Fibroblast of skin of left biceps (primary cell): ENCODE measurements at places on chromosomes 5 and 9.
A peak's percentile ranks its signal among the peaks of the same experiment; 100 is the strongest.

DNA sequence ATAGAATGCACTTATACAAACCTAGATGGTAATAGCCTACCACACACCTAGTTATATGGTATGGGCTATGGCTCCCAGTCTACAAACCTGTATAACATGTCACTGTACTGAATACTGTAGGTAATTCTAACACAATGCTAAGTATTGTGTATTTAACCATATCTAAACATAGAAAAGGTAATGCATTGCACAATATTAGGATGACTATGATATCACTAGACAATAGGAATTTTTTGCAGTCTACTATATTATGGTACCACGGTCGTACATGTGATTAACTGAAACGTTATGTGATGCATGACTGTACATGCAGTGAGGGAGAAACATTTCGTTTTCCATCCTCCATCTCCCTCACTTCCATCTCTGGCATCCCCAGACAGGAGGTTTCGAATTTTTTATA, 130.5 kb downstream of the ELAVL2 start:
- no peak for DNase-seq

DNA sequence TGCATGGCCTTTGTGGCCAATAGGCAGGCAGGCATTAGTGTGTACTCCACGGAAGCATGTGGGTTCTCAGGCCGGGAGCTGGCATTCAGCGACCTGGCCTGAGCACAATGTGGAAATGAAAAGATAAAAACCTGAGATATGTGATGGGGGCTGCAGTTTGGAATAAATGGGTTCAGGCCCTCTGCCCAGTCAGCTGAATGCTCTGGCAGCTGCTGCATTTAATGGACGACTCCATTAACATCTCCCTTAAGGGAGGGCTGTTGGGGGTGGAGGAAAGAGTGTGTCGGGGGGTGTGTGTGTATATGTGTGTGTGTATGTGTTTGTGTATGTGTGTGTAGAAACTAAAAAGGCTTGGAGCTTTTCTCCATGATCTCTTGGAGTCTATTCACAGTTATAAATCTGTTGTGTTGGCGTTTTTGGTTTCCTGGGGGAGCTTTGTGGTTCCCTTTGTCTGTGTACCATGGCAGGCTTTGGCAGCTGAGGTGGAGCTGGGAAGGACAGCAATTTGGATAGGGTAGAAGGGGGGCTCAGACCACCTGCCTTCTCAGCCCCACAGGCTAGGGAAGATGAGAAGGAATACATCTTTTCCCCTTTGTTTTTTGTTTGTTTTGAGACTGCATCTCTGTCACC, 27.3 kb upstream of the HSPA9 start:
- DNase-seq, result no peak

DNA sequence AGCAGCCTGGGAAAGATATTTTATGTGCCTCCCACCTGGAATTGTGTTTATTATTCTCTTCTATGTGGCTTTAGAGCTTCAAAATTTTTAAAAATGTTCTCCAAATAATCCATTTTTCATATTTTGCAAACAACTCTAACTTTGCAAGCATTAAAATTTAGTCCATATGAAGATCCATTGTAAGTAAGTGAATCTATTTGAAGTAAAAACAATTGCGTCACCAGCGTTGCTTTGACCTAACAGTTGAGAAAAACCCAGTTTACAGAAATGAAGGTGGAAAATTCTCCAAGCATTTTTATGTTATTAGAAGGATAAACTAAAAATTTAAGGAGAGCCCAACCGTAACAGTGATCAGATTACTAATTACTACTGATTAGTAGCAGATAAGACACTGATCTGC, 38.9 kb upstream of the TLX3 start:
- DNase-seq, result no peak

GRCh38 chr9:37715991-37716505, 37.6 kb upstream of the TRMT10B start:
- DNase-seq, result no peak

DNA sequence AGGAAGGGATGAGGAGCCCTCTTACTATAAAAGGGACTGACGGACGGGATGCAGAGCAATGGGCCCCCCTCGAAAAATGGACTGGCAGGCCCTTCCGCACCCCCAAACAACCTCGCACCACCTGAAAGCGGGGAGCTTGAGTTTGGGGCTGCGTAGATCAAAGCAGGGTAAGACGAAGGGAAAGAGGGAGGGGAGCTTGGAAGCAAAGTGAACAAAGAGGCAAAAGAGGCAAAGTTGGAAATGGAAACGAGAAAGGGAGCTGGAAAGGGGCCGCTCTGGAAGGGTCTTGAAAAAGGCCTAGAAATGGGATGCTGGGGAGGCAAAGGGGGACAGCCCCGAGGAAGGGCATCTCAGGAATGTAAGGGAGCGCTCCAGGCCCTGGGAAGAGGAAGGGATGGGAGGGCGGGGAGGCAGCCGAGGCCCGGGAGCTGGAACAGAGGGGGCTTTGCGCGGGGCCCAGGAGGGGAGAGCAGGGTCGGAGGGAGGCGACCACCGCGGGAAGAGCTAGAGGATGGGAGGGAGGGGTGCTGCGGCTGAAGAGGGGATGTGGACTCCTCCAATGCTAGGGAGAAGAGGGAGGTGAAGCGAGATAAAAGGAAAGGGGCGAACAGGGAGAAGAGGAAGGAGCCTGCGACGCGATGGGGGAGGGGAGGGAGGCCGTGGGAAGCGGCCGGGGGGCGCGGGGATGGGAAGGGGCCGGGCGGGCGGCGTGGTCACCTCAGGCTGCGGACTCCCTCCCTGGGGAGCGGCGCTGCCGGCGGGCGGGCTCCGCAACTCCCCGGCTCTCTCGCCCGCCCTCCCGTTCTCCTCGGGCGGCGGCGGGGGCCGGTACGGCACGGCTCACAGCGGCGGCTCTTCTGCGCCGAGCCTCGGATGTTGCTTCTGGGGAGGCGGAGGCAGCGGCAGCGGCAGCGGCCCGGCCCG, 577 bp downstream of the RNF145 start:
- no peak for DNase-seq

- no peak for DNase-seq
Measured at GRCh38 chr5:98569288-98569687, 204.2 kb upstream of the RGMB start.

- DNase-seq, result peak; percentile 60
Measured at GRCh38 chr9:81789721-81790120, 100.4 kb upstream of the TLE1 start.

- no peak for DNase-seq
Measured at GRCh38 chr9:93613791-93614190, 37.4 kb downstream of the PHF2 start.

GRCh38 chr5:107674655-107675054, 3.9 kb upstream of the EFNA5 start:
- no peak for DNase-seq

DNA sequence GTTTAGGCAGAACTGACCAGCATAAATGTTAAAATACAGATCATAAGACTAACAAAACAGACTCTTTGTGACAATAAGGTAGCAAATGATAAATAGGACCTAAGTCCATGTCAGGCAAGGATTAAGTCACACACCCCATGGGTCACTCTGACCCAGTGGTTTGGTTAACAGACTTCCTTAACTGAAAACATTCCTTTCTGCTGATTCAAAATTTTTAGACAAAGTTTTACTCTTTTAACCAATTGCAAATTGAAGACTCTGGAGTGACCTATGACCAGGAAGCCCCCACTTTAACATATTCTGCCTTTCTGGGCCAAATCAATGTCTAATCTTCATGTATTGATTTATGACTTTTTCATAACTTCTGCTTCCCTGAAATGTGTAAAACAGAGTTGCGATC, 4.9 kb upstream of the NXNL2 start:
- no peak for DNase-seq

- DNase-seq, result no peak
Measured at GRCh38 chr5:146103594-146103993, 1.8 kb downstream of the PLAC8L1 start.

DNA sequence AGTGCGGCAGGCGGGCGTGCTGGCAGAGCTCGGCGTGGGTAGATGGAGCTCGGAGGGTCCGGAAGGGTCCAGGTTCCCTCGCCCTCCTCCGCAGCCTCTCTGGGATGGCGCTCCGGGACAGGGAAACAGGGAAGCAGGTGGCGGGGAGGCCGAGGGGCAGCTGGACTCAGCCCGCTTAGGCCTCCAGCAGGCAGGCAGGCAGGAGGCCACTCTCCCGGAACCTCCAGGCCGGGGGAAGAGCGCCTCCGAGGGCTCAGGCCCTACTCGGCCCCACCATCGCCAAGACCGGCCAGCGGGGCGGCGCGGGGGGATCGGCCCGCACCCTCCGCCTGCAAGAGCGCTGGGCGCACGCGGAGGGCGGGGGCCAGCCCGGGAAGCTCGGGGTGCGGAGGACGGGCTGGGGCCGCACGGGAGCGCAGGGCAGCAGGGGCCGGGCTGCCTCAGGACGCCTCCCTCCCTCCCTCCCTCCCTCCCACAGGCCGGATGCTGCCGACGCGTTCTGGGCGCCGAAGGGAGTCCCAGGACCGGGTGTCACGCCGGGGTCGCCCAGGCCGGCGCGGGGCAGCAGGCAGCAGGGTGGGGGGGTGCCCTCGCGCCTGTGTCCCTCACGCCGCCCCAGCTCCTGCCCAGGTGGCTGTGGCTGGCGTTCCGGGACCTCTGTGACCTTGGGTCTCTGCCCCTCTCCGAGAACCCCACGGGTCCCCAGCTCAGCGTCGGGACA, 977 bp downstream of the MGAT4B start:
- no peak for DNase-seq

DNA sequence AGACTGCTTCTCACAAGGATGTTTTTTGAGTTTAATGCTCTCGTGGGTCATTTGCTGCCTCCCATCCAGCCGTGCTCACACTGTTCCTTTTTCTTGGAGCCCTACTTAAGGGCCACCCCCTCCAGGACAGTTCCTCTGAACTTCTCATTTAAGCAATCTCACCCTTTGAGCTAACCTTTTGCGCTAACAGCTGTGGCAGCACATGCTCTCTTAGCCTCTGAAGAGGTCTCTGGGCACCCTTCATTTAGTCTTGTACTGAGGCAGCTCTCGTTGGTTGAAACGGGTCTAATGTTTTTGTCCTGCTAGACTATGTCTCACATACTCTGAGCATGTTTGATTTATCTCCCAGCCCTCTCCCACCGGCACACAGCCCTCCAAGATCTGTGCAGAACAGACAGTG, 11.8 kb downstream of the ALDH1B1 start:
- DNase-seq, result no peak

GRCh38 chr5:94374336-94374735, 244.1 kb downstream of the KIAA0825 start:
- no peak for DNase-seq

DNA sequence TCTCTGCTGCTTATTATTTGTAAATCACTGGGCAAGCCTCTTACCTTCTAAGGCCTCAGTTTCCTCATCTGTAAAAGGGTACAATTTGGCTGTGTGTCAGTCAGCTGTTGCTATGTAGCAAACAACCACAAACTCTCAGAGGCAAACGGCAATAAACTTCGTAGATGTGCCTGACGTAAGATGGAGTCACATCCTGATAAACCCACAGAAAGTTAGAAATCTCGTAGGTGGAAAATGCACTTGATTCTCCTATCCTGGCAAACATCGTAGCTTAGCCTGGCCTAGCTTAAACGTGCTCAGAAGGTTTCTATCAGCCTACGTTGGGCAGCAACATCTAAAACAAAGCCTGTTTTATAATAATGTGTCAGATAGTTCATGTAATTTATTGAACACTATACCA, 35.0 kb upstream of the UNC5A start:
- DNase-seq, result no peak

GRCh38 chr5:72507231-72507906, at the start of gene ZNF366:
ZNF366 (minus strand) TSS chr5:72507410; CDS start chr5:72461496, 45,914 bp downstream.
- no peak for DNase-seq

GRCh38 chr9:77872177-77872576, 159.4 kb downstream of the GNAQ start:
- no peak for DNase-seq

GRCh38 chr9:105713260-105714019, 19.1 kb downstream of the TMEM38B start:
- no peak for DNase-seq

GRCh38 chr5:57176350-57176857, 2.5 kb downstream of the GPBP1 start:
- DNase-seq, result peak; percentile 15

DNA sequence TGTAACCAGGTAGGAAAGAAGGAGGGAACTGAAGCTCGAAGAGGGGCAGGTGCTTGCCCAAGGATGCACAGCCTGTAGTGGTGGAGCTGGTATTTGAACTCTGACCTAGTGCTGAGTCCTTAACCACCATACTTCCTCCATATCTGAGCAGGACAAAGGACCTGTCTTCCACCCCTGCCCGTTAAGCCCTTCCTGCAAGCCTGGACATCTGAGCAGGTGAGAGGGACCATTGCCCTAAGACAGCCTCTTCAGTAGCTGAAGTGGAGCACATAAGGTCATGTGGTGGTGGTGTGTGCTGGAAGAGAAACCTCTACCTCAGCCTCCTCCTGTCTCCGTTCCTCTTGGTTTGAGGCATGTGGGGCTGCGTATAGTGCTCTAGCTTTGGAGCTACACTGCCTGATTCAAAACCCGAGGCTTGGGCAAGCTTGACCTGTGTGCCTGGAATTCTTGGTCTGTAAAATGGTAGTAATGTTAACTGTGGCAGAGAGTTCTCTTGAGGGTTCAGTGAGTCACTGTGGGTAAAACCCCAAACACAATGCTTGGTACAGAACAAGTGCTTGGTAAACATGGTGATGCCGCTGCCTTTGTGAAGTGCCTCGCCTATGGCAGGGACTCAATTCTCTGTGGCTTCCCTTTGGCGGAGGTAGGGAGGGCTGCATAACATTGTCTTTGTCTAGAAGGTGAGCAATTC, 7.4 kb downstream of the GALNT10 start:
- no peak for DNase-seq

DNA sequence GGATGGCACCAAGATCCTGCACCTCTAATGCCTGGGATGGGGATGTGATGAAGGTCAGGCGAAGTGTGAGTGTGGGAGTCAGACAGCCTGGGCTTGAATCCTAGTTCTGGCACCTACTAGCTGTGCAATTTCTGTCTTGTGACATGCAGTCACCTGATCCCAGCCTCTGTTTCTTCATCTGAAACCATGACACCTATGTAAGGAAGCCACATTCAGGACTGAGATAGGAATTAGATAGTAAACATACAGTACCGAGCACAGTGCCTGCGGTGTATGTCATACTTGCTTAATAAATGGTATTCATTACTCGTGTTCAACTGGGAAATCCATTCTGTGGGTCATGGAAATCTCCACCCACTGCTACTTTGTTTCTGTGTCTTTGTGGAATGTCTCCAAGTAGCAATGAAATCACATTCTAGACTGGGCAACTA, 140.6 kb upstream of the STC2 start:
- DNase-seq, result no peak

DNA sequence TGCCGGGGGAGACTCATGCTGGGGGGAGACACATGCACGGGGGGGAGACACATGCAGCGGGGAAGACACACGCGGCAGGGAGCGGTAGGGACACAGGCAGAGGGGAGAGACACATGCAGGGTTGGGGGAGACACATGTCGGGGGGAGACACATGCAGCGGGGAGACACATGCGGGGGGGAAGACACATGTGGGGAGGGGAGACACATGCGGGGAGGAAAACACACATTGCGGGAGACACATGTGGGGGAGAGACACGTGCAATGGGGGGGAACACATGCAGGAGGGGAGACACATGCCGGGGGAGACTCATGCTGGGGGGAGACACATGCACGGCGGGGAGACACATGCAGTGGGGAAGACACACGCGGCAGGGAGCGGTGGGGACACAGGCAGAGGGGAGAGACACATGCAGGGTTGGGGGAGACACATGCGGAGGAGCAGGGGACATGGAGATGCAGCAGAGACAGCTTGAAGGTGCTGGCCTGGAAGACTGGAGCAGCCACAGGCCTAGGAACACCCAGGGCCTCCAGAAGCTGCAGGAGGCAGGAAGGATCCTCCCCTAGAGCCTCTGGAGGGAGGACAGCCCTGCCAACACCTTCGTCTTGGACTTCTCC, 20.3 kb upstream of the OLFM1 start:
- no peak for DNase-seq
